Urothelium cell line (cell line): ENCODE measurements at places on chromosomes 2 and 18.

GRCh38 chr18:44107187-44107586, 573.5 kb upstream of the SETBP1 start:
- DNase-seq: no peak

DNA sequence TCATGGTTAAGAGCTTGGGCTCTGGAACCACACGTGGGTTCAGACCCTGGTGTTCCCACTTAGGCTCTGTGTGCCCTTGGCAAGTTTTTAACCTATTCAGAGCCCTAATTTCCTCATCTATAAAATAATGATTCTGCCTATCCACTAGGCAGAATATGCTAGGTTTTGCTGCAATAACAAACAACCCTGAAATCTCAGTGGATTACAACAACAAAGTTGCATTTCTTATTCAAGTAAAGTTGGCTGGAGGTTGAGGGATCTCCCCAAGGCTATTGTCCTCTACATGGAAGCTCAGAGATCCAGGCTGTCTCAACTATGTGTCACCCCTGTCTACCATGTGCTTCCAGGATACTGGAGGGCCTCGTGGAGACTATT, 275.4 kb upstream of the SIX2 start:
- no peak for DNase-seq

DNA sequence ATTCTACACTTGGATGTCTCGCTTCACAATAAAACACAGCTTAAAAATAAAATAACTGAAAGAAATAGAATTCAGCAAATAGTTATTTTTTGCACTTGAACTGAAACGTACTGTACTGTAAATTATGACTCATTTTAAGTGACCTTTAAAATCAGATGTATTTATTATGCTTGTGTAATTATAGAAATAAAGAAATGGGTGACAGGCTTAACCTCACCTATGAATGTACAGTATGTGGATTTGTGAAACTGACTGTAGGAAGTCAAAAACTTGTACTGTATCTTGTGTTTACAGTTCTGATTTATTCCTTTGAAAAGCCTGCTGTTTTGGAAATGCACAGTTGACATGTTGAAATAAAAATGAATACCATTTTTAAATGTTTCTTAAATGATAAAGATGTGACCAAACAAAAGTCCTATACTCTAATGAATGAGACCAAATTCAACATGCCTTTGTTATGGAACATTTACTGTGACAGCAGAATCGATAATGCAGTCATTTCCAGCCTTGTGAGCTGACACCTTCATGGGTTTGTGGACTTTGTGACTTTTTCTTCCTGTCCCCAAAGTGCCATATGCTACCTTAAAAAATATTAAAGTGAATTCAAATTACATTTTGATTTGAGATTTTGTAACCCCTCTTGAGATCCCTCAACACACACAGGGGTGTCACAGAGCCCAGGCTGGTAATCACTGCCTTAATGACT, 32.7 kb downstream of the NEMP2 start:
- no peak for DNase-seq

GRCh38 chr2:100013892-100014677, 128.3 kb downstream of the AFF3 start:
- DNase-seq: peak; percentile 87

- no peak for DNase-seq
Observed at GRCh38 chr2:109398366-109399015, 215.3 kb downstream of the SEPTIN10 start.

DNA sequence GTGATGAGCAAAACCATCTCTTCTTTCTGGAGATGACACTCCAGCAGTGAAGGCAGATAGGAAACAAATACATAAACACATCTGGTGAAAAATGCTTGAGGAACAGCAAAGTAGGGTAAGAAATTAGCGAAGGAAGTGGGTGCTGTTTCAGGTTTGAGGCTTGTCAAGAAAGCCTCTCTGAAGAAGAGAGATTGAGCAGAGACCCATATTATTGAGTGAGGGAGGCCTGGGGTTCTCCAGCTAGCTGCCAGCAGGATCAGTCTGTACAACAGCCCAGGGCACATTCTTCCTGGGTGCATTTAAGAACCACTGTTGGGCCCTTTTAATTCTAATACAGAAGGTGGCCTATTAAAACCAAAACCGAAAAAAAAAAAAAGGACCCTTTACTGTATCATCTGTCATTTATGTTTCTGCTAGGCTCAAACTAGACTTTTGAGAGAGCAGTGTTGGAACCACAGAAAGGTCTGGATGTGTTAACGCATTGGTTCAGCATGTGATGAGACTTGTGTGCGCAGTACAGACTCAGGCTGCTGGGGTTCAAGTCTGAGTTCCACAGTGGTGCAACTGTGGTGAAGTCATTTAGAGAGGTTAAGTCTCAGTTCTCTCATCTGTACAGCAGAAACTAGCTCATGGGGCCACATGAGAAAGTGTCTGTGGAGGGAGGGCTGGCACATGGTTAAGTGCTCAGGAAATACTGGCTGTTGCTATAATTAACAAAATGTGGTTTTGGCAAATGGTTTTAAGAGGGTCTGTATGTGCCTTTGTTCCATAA, 28.9 kb downstream of the MGAT5 start:
- no peak for DNase-seq

- no peak for DNase-seq
Observed at GRCh38 chr18:63182310-63182772, 137.2 kb downstream of the BCL2 start.

DNA sequence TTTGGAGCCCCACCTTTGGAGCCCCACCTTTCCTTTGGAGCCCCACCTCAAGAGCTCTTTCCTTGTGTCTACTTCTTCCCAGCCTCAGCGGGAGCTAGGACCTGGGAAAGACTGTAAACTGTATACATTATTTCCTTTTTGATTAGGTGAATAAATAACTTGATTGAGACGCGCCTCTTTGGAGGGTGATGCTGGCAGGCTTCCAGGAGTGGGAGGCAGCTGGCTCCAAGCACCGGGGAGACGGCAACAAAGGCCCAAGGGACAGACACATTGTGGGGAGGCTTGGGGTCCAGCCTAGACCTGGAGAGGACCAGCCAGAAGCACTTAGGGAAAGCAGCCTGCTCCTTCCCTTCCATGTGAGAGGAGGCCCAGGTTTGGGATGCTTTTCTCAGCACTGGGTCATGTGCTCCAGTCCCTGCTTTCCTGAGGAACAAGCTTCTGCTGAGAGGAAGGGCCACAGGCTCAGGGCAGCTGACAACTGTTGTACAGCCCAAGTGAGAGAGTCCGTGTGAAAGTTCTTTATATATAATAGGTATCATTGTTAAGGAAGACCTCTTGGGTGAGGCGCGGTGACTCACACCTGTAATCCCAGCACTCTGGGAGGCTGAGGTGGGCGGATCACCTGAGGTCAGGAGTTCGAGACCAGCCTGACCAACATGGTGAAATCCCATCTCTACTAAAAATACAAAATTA, 297.2 kb upstream of the SLC14A2 start:
- no peak for DNase-seq

DNA sequence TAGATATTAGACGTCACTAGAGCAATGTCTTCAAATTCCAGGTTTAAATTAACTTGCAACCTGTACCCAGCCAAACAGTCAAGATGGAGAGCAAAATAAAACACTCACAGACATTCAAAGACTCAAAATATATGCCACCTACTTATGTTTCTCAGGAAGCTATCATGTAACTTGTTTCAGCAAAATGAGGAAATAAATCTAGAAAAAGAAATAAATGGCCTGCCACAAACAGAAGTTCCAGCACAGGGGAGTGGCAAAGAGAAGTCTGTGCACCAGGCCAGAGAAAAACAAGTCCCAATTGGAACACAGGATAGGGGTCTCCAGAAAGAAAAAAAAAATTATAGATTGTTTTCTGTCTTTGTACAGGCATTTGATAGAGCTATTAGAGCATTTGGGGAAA, 96.7 kb downstream of the LRP2 start:
- DNase-seq: no peak

DNA sequence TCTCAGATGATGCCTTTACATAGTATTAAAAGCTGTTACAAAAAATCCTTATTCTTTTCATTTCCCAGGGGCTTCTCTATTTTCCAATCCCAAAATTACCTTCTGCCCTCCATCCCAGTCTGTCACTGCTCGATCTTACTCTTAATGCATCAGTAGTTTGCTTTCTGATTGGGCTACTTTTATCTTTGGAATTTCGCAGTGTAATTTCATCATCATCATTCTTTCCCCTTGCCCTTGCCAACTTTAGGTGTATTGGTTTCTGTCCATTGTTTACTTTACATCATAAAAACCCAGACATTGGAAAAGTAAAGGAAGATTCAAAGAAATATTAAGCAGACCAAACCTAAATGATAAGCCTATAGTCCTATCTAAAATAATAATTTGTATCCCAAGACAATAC, 457.2 kb downstream of the PIK3C3 start:
- peak; percentile 4 for DNase-seq

- no peak for DNase-seq
Observed at GRCh38 chr2:241002275-241003046, 4.0 kb downstream of the SNED1 start.

GRCh38 chr2:45303417-45304202, 294.4 kb upstream of the SIX2 start:
- DNase-seq: no peak

DNA sequence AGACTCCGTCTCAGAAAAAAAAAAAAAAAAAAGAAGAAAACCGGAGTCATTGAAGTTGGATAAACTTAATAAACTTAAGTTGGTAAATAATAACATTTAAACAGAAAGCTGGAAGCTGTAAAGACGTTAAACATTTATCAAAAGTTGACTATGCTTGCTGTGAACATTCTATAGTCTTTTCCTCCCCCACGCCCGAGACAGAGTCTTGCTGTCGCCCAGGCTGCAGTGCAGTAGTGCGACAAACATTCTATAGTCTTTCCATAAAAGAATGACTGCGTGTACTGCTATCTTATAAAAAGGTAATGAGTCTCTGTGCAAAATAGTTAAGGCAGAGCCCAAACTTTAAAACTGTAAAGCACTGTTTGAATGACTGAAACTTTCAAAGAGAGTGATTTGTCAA, 45.2 kb downstream of the PPP4R1 start:
- DNase-seq: no peak

DNA sequence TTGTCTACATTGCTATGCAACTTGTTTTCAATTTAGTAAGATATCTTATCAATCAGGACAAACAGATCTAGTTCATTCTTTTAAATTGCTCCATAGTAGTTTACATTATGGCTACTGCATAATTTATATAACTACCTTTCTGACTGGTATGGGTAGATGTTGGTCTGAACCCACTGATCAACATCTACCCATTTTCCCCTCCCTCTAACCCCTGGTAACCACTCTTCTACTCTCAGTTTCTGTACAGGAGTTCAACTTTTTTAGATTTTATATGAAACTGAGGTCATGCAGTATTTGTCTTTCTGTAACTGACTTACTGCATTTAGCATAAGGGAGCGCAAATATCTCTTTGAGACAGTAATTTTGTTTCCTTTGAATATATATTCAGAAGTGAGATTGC, 73.2 kb downstream of the ITSN2 start:
- DNase-seq: no peak

- DNase-seq: peak; percentile 47
Observed at GRCh38 chr18:36688020-36688965, 140.5 kb downstream of the TPGS2 start.

- DNase-seq: no peak
Observed at GRCh38 chr2:238695538-238695937, 152.3 kb upstream of the TWIST2 start.

DNA sequence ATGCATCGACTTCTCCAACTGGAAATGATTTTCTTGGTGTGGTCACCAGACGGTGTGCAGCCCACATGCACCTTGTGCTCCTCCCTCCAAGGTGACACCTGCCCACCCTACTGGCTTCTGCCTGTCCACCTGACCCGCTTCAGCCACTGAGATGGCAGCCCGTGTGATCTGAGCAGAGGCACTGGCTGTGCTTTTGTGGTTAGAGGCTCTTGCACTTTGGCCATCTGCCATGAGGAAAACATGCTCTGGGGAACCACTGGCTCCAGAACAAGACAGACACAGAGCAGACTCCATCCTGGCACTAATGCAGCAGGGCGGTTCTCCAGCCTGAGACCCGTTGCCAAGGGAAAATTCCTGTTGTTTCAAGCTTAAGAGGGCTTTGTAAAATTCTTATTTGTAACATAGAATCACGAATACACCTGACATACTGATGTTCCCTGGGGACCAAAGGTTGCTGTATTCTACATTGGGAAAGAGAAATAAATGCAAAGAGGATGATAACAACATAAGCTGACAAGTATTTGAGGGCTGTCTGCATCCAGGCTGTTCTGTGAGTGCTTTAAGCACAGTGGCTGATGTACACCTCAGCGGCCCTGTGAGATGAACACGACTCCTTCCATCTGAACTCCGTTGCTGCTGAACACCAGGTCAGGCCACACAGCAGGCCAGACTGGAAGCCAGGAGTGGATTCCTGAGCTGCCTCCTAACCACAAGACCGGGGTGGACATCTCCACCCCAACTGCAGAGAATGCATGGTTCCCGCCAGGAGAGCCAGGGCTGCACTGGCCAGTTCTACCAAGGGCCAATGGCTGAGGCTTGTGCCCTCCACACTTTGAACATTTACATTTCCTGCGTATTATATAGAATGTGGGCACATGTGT, 820.4 kb downstream of the GALR1 start:
- DNase-seq: peak; percentile 76
